ENCODE measurements at places on chromosomes 16 and 17.

DNA sequence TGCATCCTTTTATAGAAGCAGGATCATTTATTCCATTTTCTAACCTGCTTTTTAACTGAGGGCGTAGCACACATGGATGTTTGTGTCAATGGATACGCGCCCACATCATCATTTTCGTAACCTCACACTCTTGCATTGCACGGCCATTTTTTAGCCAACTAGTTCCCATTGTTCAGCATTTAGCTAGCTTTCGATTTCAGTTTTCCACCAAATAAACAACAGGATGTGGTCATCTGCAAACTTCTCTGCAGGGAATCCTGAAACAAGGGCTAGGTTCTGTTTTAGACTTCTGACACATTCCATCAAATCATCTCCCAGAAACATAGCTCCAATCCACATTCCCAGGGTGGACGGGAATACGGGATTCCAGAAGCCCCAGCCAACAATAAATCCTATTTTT lies 6.4 kb downstream of the CYB561 start:
- no peak for DNase-seq

- DNase-seq: no peak
Measured at GRCh38 chr16:68251832-68252231, 6.7 kb downstream of the PLA2G15 start.

- no peak for DNase-seq
Measured at GRCh38 chr17:58985367-58985766, 121.3 kb downstream of the TRIM37 start.

GRCh38 chr17:69452664-69453260 lies 38.3 kb downstream of the MAP2K6 start:
- no peak for DNase-seq

GRCh38 chr17:47325176-47325575 lies 1.4 kb downstream of the EFCAB13 start:
- DNase-seq: no peak

DNA sequence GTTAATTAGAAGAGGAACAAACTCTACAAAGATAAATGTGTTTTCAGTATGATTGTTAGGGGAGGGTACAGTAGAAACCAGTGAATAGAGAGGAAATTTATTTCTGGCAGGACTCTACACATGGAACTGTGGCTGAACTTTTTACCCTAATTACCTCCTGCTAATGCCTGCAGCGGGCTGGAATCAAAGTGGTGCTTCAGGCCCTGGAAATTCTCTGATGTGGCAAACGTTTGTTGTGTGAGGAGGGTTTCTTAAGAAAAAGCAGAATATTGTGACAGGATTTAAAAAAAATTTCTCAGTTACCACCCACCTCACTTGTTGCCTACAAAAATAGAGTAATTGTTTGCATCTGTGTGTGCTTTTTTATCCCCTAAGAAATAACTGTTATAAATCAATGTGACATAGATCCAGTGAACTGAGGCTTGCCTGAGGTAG lies 154.5 kb downstream of the BCAS3 start:
- no peak for DNase-seq

- DNase-seq: no peak
Measured at GRCh38 chr16:68408428-68408827, 39.9 kb downstream of the SMPD3 start.

DNA sequence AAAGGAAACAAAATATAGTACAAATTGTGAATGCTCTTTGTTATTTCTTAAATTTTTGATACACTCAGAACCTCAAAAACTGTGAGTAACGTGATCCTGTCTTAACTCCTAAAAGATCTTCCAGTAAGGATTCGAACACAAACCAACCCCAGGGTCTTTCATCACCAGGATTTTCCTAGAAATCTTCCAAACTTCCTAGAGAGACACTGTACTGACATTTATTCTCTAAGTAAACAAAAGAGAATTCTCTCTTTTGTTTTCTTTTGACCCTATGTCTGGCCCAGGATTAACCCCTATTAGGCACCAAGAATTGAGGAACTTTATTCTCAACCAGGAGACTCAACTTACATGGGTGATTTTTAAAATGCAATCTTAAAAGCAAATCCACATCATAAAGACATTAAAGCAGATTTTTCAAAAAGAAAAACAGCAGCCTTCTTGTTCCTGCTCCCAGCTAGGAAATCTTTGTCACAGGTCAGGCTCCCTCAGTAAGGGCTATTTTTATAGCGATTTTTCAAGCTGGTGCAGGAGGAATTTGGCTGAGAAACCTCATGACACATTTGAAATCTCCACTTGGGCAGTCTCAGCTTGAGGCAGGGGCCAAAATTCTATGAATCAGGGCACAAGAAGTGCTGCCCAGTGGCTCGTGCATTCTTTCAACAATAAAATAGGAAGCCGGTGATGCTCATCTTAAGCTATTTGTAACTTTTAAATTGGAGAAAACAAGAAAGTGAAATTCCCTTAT lies 6.2 kb upstream of the SMG1 start:
- no peak for DNase-seq

DNA sequence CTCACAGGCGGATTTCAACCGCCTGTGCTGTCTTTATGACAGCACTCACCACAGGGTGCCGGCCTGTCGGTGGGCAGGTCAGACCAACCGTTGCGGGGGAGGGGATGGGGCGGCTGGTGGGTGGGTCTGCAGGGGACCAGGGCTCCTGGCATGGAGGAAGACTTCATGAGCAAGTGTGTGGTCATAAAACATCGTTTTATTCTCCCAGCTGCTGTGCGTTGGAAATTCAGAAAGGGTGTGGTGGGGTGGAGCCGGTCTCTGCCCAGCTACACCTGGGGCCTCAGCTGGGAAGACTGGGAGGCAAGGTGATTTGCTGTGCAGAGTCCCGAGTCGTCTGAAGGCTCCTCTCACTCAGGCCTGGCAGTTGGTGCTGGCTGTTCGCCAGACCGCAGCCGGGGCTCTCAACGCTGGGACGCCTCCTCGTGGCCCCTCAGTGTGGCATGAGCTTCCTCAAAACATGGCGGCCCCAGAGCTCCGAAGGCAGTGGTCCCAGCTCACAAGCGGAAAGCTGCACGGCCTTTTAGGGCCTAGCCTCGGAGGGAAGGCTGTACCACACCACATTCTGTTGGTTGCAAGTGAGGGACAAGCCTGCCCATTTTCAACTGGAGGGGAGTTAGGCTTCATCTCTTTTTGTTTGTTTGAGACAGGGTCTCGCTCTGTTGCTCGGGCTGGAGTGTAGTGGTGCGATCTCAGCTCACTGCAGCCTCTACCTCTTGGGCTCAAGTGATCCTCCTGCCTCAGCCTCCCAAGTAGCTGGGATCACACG lies 45.8 kb upstream of the GSE1 start:
- DNase-seq: no peak

DNA sequence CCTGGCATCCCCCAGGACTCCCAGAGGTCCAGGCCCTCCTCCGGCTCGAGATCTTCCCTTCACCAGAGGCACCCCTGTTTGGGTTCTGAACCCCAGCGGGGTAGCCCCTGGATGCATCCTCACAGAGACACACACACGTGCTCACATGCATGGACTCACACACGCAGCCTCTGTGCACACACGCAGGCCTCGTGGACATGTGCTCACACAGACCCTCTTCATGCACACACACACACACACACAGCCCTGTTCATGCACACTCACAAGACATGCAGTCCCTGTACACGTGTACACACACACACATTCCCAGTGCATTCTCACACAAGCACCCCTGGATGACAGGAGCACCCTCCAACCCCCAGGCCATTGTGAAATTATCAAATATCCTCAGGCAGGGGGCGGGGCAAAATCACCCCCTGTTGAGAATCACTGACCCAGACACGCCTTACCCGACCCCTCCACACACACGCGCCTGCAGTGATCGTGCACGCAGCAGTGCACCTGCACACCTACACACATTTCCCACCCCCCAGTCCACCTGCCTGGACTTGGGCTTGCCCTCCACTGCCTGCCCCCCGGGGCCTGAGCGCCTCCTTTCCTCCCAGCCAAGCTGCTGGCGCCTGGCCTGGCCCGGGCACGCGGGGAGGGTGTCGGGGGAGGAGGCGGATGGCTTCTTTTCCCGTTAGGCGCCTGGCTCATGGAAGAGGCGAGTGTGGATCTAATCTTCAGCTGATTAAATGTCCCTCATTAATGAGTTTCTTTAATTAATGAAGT lies 62.6 kb downstream of the ENGASE start:
- no peak for DNase-seq

DNA sequence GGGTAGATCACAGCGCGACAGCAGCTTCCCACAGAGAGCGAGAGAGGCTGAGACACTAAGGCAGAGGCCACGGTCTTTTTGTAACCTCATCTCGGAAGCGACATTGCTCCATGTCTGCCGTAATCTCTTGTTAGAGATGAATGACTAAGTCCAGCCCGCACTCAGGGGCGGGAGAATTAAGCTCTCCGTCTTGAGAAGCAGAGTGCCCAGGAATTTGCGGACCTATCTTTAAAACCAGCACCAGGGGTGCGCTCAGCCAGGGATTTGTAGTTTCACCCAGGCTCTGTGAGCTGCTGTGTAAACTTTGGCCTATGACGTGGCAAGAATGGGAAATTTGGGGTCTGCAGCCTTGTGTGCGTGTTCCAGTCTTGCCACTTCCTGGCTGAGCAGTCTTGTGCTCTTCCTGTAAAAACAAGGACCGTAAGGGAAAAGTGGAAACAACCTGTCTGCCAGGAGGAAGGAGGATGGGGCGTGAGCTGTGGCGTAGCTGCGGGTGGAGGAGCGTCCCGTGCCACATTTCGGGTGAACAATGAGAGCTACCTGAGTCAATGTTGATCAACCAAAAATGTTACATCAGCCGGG lies 16.0 kb upstream of the JPH3 start:
- no peak for DNase-seq

DNA sequence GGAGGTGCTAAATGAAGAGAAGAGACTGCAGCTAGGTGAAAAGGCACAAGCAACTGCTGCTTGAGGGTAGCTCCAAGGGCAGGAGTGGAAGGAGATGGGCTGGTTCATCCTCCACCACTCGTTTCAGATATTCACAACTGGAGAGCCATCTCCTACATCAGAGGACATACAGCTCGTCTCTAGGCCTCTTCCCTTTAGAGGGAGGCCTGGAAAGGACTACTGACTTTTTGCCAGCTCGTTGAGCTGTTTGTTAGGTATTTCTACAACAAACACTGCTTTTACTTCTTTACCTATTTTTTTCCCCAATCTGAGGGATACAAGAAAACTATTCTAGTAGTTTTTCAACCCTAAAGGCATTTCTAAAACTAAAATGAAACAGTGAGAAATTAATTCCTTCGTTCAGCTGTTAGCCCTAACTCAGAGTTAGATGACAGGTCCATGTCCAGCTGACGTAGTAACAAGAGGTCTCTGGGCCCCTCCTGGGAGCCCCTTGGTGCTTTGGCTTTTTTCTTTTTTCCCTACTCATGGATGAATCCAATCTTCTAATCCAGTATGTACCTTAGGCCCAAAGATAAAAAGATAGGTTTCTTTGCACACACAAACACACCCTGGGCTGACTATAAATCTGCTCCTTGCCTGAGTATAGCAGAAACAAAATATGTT lies 47.8 kb upstream of the TBX2 start:
- DNase-seq: no peak

GRCh38 chr17:80872001-80872500 lies 119.6 kb upstream of the CHMP6 start:
- DNase-seq: no peak

DNA sequence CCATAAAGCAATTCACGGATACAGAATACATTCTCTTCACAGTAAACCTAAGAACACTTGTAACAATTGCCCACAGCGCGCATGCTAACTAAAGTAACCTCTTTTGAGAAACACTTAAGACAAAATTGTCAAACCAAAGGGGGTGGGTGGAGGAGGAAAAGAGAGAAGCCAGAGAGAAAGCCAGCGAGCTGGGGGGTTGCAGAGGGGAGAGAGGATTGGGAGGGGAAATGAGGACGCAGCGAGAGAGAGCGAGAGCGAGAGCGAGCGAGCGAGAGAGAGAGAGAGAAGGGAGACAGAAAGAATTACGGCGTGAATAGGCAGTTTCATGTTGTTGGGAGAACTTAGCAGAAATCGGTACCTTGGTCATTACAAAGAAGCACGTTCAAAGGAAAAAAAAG lies 1.6 kb upstream of the HOXB7 start:
- peak; percentile 60 for DNase-seq

- DNase-seq: no peak
Measured at GRCh38 chr16:57720142-57720575, 15.4 kb upstream of the KATNB1 start.

DNA sequence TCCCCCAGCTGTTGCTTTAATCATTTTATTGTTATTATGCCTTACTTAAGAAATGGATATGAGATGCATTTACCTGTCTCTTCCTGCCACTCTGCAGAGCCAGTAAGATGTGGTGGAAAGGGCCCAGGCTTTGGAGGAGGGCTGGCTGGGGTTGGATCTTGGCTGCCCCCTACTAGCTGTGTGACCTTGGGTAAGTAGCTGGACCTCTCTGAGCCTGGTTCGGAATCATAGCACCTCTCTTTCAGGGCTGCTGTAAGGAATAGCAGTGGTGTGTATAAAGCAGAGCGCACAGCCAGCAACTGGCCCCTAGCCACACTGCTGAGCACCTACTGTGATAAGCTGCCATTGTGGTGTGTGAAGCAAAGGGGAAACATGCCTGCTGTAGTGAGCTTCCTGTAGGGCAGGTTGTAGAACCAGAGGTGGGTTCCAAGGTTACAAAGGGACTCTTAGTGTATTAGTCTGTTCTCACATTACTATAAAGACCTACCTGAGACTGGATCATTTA lies 23.9 kb downstream of the MAPT start:
- DNase-seq: no peak

GRCh38 chr16:24204150-24204665 lies 51.9 kb upstream of the CACNG3 start:
- DNase-seq: no peak

DNA sequence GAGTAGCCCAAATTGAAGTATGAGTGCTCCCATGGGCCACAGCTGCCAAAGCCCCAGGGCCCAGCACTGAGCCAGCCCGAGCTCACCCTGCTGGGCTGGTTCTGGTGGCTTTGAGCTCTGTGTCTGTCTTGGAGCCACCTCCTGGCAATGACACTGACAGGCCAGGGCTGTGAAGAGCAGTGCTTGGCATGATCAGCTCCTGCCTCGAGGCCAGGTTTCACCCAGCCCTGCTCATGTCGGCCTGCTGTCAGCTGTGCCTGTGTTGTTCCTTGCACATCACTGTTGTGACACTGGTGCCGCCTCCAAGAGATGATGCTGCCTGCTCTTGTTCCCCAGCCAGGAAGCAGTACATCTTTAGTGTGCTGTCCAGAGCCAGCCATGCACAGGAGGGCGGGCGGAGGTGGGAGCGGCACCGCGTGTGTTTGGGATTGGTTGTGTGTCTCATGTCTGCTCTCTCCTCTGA lies 26.0 kb downstream of the PLD6 start:
- no peak for DNase-seq

GRCh38 chr16:72847187-72848027 lies 200.5 kb downstream of the ZFHX3 start:
- no peak for DNase-seq

Measured in SHP77 treated with DMSO at 0.1 percent for 48 hours (cell line).